ENCODE measurements at places on chromosomes 3 and 15.

DNA sequence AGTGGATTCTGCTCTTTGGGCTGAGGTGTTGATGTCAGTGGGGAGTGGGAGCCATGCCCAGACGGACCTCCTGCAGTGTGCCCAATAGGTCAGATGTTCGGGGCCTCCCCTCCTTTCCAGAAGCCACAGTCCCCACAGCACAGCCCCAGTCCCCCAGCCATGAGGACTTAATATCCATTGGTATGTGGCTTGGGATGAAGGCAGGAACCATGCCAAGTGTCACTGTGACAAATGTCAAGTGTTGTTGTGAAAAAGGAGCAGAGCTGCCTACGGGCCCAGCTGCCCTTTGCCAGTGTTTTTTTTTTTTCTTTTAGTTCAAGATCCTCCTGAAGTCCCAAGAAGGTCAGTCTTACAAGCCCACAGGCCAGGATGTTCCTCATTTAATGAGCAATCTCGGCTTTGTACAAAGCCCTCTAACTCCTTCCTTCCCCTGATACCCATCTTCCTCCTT lies 12.2 kb downstream of the SEMA3G start:
- DNase-seq = no peak

GRCh38 chr3:181493423-181493822 lies 218.3 kb upstream of the SOX2 start:
- no peak for DNase-seq

- no peak for DNase-seq
These were observed 84.0 kb downstream of the MINAR1 start for GRCh38 chr15:79516155-79516554.

GRCh38 chr3:36697229-36698001 lies 66.9 kb downstream of the DCLK3 start:
- DNase-seq = no peak

- no peak for DNase-seq
These were observed 35.6 kb upstream of the PYDC2 start for GRCh38 chr3:191425322-191425734.

- DNase-seq = no peak
These were observed 32.4 kb downstream of the PAK2 start for GRCh38 chr3:196772102-196772501.

- DNase-seq = no peak
These were observed 138.9 kb downstream of the TMCO5A start for GRCh38 chr15:38073178-38073946.

- DNase-seq = no peak
These were observed 11.8 kb downstream of the MITF start for GRCh38 chr3:69751074-69751476.

- no peak for DNase-seq
These were observed 40.6 kb downstream of the ADIPOQ start for GRCh38 chr3:186882881-186883685.

DNA sequence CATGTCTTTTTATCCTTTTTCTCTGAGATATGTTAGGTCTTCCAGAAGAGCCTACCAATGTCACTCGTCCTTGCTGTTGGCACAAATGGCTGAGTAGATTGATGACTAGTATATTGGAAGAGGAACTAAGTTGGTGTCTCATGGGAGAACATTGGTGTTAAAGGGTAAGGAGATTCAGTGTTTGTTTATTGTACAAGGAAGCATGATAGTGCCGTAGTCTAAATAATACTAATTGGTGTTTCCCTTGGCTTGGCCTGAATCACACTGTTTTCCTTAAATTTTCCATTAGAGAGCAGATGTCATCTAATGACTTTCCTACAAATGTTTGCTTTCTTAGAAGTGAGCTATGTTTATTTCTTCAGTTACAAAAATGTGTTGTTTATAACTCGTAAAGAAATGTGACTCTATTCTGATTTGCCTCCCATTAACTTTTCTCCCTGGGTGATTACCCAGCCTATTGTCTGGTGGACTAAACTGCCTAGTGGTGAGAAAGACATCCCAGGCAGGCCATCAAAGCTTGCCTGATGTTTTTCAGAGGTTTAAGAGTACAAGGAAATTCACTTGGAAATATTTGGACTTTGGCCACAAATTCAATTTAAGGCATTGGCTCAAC lies 28.7 kb downstream of the ADAMTSL3 start:
- no peak for DNase-seq

- DNase-seq = no peak
These were observed 8.5 kb downstream of the TMEM212 start for GRCh38 chr3:171851660-171852058.

GRCh38 chr3:55066551-55067047 lies 138.7 kb upstream of the LRTM1 start:
- DNase-seq = no peak

- DNase-seq = no peak
These were observed 304.7 kb upstream of the ROBO2 start for GRCh38 chr3:76735152-76735551.

DNA sequence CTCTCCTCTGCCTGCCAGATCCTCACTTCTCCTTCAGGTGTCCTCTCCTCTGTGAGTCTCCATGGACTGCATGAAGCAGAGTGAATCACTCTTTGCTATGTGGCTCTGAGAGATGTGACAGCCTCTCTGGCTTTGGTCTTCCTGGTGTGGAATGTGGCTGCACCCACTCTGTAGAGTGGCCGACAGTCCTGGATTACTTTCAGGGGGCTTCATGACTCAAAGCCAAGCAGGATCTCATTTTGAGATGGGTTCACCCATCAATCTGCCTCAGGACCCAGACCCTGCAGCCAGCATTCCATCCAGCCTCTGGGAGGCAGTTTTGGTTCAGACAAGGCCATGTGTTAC lies 221.9 kb upstream of the LYSMD4 start:
- no peak for DNase-seq

GRCh38 chr3:195906865-195907683 lies 1.3 kb downstream of the TNK2 start:
- no peak for DNase-seq

DNA sequence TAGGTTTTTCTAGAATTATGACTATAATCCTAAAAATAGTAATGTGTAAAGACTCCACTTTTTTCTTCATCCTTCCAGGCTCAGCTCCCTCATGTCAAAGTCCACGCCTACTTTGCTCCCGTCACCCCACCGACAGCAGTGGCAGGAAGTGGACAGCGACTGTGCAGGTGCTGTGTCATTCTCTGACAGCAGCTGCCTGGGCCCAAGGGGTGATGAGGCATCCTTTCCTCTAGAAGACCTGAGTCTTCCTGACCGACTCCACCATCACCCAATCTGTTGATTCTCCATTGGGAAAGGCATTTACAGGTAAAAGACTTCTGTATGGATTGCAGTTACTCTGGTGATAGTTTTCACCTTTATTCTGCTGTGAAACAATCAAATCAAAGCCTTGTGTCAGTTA lies 54.8 kb downstream of the UBP1 start:
- DNase-seq = no peak

- DNase-seq = no peak
These were observed 22.7 kb upstream of the KLHL6 start for GRCh38 chr3:183578179-183578578.

DNA sequence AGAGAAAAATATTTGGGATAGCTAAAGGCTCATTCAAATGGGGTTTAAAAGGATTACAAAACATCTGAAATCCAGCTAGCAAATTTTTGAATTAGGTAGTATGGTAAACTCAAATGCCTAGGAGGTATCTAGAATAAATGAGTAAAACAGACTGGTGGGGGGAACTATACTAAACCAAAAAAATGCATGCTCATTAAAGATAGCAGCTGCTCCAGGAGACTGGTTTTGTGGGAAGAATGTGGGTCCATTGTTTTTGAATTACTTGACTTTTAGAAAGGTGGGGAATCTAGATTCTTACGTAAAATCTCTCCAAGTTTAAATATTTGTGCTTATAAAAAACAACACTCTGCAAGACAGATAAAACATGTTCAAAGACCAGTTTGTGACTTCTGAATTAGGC lies 73.8 kb downstream of the LEKR1 start:
- DNase-seq = no peak

DNA sequence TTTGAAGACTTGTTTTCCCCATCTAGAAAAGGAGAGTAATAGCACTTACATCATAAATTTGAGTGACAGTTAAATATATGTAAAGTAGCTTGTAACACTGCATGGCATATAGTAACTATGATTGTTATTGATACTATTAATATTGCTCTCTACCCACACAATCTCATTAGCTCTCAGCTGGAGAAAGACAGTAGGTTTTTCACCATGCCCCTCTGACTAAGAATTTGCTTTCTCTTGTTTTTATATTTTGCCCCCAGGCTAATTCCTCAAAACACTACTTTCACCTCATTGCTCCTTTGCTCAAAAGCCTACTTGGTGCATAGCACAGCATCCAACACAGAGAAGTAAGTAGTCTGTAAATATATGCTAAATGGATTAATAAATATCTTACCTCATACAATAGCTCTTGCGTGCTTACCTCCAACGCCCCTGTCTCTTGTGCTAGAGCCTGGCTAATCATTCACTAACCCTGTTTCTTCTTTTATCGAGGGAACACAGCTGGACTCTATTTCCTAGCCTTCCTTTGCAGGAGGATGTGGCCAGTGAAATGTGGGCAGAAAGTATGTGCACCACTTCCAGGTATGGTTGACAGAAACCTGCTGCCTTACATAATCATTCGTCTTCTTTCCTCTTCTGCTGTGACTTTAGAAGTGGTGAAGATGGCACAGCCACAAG lies 190.0 kb downstream of the PLCH1 start:
- no peak for DNase-seq
